Right ventricle myocardium inferior (tissue), 1 donor: ENCODE measurements at places on chromosomes 11 and 22. TPM values are rescaled to one million over a fixed set of nuclear protein-coding genes. Genes with fewer than 3 reads are reported as not detected.

The PHOX2A gene
- total RNA-seq: not detected

The LRRN4CL gene
- 4.5 TPM for total RNA-seq

The GLYAT gene
- total RNA-seq: 1.4 TPM

DNA sequence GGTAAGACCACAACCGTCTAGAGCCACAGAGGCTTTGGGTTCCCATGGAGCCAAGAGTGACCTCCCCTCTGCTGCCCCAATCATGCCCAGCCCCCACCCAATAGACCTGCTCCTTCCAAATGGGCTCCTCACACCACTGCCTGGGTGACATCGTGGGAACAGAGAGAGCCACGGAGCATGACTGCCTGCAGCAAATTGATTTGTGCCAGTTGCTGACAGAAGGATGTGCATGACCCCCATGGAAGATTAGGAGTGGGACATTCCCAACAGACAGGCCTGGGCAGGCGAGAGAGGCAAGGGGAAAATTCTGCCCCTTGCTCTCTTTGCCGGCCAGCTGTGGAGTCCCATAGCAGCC lies 88.5 kb downstream of the TENM4 start:
- DNase-seq: no peak

DNA sequence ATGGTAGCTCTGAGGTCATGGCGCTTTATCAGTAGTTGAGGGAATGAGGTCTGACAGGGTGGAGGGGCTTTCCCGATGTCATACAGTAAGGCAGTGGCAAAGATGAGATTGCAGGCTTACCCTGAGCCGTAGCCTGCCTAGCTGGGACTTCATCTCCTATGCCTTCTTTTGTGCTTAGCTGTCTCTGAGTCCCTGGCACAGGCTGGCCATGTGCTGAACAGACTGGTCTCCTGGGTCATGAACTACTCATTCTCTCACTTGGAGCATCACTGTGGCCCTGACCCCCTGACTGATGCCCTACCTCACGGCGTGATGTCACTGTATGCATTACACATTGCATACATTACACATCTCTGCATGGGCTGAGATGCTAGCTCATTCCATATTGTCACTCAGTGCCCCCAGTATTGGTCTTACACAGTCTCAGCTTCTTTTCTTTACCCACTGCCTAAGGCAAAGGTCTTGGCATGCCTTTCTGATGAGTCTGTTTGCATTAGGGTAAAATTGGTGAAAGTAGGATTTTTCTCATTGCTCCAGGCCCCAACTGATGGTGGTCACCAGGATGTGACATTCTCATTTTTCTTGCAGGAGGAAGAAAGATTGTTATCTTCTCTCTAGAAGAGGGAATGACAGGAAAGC lies 389.4 kb upstream of the CADM1 start:
- no peak for DNase-seq

GRCh38 chr11:105177658-105178057 lies 38.1 kb upstream of the CARD18 start:
- DNase-seq: no peak

- DNase-seq: no peak
Observed at GRCh38 chr11:18485913-18486528, 30.4 kb downstream of the LDHAL6A start.

GRCh38 chr11:68610452-68611116 lies 73.8 kb upstream of the GAL start:
- DNase-seq: no peak

- DNase-seq: no peak
Observed at GRCh38 chr11:116990061-116990473, 108.2 kb downstream of the SIK3 start.
